Calu3 (cell line): ENCODE measurements at places on chromosomes 3 and 15. TPM values are rescaled to one million over a fixed set of nuclear protein-coding genes. Genes with fewer than 3 reads are reported as not detected.

GRCh38 chr3:27633224-27633545 is 88.9 kb downstream of the EOMES start:
- DNase-seq: no peak

GRCh38 chr3:126446301-126446700 is 29.4 kb downstream of the ZXDC start:
- no peak for DNase-seq

GRCh38 chr15:77243716-77244401 is 172.9 kb upstream of the TSPAN3 start:
- DNase-seq: no peak

GRCh38 chr15:100328796-100329195 is 13.0 kb downstream of the ADAMTS17 start:
- no peak for DNase-seq

DNA sequence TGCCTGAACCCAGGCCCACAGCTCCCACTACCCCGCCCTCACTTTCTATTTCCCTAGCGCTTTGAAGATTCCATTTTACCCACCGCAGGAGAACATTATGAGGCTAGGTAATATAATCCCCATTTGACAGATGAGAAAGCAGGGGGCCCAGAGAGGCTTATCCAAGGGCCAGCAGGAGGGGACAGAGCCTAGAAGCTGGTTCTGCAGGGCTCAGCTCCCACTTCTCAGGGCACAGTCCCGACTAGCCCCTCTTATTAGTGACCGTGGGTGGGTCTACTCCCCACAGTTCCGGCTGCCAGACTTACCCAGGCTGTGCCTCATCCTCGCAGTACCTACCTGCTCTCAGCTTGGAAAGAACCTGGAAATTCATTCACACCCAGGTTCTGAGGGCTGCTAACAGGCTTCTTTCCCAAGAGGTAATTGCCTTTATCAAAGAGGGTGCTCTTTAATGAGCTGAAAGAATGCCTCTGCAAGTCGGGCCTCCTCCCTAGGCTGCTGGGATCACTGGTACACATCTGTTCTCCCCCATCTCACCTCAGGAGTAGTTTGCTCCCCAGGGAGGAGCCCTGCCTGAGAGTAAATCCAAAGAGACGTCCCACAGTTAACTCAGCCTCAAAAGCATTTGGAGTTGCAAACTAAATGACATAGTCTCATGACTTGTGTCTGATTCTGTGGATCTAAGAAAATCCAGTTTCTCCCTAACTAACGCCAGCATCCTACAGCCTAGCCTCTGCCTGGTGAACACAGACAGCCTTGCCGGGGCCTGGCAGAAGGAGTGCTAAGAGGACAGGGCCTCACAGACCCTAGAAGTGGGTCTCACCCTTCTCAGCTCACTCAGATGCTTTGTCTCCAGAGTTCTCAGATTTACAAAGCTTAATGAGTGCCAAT is 125.0 kb downstream of the CHSY1 start:
- DNase-seq: no peak

- DNase-seq: no peak
Measured at GRCh38 chr3:159112724-159113123, 310.9 kb downstream of the MFSD1 start.

DNA sequence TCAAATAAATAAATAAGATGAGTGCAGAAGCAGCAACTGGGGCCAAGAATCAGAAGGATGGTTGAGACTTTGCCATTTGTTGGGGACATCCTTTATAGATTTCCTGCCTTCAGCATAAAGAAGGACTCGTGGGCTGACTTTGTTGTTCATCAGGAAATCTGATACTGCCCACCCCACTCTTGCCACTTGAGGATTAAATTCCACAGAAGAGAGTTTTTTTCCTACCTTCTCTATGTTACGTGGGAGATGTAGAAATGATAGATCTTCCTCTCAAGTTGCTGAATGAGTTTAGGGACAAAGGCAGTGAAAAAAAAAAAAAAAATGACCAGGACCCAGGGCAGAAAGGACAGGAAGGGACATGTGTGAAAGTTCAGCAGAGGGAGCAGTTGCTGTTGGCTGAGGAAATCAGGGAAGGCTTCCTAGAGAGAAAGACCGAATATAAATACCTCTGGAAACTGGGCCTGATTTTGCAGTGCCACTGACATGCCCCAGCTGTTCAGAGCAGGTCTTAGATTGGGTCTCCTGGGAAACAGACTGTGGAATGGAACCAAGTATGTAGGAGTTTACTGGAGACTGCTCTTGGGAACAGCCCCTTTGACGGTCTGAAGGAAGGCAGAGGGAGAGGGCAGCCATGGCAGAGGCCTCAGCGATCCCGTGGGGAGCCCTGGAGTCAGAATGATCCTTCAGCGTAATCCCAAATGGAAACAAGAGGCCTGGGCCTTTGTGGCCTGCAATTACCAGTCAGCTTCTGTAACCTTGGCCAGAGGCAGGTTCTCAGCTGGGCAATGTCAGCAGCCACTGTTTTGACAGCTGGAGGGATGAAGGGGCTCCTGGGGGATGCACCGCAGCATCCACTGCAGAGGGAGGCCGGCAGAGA is 50.9 kb downstream of the C3orf20 start:
- DNase-seq: no peak

- DNase-seq: no peak
Measured at GRCh38 chr3:186088335-186088734, 20.6 kb downstream of the ETV5 start.

DNA sequence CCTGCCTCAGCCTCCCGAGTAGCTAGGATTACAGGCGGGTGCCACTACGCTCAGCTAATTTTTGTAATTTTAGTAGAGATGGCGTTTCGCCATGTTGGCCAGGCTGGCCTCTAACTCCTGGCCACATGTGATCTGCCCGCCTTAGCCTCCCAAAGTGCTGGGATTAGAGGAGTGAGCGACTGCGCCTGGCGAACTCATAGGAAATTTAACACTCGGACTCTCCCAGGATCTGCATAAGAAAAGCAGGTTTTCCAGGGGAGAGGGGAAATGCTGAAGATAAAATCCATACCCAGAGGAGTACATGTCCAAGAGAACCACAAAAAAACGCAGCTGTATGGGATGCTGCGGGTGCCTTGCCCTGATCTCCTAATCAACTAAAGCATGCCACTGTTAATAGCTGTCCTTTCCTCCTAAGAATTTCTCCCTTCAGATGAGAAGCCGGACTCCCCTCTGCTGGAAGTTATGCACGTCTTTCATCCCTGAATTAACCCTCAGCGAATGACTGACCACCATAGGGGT is 25.3 kb upstream of the TGFBR2 start:
- DNase-seq: no peak

DNA sequence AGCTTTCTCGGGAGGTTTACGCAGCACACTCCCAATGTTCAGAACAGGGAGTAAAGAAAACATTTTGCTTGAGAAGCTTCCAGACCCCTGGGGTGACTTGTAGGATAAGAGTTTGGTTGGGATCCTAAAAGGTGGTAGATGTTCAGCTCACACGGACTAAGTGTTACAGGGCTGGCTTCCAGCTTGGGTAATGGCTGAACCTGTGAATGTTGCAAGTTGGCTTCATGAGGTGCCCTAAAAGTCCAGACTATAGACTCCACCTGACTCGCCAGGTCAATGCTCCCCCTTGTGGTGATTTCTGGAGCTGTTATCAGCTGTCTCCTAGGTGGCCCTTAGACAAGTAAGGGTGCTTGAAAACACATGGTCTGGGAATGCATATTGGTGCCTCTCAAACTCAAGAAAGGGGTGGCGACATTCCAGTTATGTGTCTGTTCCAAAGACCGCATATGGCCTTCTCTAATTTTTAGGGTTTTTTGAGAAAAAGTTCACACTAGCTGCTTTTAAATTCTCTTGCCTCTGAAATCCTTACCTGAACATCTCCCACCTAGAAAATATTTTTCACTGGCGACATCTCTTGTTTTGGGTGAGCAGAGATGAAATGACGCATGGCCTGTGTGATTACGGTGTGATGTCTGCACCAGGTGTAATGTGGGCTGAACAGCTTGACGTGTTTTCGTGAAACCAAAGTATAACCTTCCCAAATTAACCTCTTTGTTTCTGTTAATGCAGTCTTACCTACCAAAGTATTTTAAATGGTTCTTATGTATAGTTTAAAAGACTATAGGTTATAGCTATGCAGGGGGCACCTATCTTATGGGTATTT is 175.7 kb upstream of the KBTBD8 start:
- peak; percentile 81 for DNase-seq

DNA sequence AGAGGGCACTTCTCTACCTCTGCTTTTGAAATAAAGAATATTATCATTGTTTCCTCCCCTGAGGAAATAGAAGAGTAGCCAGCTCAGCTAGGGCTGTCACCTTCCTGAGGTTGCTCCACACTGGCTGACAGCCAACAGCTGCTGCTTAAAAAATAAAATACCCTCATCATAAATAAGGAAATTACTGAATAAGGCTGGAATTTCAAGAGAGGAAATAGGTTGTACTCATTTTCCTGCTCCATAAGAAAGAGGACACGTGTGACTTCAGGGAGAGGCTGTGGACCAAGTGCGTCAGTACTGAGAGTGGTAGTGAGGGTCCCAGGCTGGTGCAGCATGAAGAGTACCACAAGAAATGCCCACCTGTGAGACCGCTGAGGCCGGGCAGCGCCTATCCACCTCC is 8.1 kb upstream of the C2CD4B start:
- no peak for DNase-seq

- no peak for DNase-seq
Measured at GRCh38 chr15:98876451-98877369, 130.9 kb downstream of the PGPEP1L start.

DNA sequence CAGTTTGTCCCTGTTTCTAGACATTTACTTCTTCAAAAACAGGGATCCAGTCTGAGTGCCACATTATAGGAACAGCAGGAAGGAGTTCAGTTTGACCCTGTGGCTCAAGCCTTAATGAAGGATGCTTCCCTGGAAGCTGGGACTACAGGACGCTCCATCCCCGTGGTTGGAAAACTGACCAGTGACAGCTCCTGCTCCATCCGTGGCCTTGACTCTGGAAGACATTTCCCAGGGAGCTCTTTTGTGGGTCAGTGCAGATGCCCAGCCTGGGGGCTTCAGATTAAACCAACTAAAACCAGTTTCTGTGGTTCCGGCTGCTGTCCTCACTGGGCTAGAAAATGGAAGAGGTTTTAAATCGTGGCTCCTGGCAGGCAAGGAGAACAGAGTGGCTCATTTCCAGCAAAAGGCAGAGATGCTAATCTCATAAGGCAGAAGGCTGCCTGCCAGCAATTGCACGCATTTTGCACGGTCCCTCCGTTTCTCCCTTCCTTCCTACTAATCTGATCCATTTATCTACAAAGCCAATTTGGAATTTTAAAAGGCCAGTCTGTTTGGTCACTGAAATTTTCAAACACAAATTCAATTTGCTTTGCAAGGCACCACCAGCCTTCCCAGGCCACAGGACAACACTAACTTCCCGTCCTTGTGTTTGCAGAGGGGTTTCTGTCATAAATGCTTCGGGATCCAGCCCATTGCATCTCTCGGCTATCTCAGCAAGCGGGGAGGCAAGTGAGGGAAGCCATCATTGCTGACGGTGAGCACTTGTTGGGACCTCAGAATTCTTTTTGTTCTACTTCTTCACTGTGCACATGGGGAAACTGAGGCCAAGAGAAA is 6.2 kb upstream of the SSUH2 start:
- DNase-seq: no peak

DNA sequence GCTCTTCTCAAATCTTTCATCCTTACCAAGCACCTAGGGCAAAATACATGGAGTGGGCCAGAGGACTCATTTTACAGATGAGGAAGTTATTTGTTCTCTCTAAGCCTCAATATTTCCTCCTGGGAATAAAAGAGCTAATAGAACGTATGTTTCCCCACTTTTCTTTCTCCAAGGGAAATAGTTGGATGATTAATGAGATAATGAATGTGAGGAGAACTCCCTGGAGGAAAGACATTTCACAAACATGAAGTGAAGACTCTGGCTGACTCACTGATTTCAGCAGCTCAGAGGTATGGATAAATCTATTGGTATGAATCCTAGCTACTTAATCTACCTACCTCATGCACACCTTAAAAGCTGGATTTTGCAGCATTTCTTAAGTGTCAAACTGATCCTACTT is 98.4 kb downstream of the ECT2 start:
- DNase-seq: no peak

- no peak for DNase-seq
Measured at GRCh38 chr3:122074621-122075265, 19.6 kb downstream of the CD86 start.

DNA sequence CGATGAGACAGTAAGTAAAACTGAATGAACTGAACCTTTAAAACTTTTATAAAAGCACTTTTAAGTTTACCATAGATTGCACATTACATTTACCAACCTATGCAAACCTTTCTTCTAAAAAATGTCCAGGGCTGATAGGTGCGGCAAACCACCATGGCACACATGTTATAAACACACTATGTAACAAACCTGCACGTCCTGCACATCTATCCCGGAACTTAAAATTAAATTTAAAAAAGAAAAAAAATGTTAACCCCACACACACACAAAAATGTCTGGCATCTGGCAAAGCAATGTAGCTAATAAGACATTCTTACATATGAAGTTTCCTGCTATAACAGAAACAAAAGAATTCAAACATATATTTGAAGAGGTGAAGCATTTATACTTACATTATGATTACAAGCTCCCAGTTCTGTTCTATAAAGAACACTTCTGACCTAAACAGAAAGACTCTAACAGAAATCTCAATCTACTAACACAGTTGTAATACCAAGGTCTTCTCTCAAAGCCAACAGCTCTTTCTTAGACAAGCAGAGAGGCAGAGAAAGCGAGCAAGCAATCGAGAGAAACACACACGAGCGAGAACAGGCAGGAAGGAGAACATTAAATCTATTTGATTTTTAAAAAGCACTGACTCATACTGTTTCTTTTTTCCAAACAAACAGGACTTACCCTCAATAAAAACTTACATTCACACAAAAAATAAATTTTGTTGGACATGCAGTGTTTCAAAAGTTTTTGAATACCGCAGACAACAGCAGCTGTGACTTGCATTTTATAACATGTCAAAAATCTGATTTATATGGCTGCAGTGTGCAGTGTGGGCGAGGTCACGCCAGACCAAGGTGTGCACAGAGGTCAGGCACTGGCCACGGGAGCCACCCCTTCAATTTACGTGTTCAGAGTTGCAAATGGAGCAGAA is at the start of gene NRG4:
TSS of gene NRG4 (minus strand) at position 798 of the 925 bp plus-strand sequence. CDS start 1,194 bp downstream, outside the sequence.
- peak; percentile 7 for DNase-seq

DNA sequence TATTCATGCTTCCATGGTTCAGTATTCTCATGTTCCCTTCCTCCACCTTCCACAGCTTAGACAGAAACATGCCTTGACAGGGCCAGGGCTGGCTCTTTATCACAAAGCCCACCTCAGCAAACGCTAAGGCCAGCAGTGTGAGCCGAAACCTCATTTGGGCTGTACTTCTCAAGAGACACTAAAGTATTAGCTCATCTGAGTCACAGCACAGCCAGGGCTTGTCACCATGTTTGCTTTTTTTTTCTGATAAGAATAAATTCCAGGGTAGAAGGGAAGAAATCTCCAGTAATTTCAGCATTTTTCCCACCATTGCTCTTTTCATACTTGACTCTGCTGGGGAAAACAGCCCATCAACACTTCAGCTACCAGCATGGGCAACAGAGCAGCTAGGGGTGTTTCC is 95.4 kb downstream of the MYLK start:
- DNase-seq: no peak

Gene ZDHHC19
- not detected in 2 replicates for total RNA-seq

Gene GP5
- total RNA-seq: 0.10 and 0.21 TPM in 2 replicates

Gene FBXO40
- total RNA-seq: not detected in 2 replicates

Gene TMEM39A
- 48.6 and 54.3 TPM in 2 replicates for total RNA-seq
